HEK293T (cell line): ENCODE measurements at places on chromosomes 11 and 22.

- no peak for DNase-seq
Observed at GRCh38 chr11:121536126-121536525, 83.4 kb upstream of the SORL1-AS1 start.

DNA sequence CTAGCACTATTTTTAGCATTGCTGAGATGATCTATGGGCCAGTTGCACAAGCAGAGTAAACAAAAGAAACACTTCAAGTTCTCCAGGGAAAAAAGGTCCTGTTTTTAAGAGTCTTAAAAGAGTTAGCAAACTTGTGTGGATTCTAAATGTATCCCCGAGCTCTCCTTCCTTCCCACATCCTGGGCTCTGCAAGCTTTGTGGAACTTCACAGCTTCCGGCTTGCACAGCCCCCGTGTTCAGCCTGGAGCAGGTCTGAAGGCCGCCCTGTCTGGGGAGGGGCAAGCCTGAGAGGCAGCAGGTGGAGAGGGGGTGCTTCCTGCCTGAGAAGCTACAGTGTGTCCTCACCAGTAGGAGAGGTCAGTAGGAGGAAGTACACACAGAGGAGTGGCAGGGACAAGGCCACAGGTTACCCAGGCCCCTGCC, 35.1 kb upstream of the SUSD2 start:
- DNase-seq: no peak

DNA sequence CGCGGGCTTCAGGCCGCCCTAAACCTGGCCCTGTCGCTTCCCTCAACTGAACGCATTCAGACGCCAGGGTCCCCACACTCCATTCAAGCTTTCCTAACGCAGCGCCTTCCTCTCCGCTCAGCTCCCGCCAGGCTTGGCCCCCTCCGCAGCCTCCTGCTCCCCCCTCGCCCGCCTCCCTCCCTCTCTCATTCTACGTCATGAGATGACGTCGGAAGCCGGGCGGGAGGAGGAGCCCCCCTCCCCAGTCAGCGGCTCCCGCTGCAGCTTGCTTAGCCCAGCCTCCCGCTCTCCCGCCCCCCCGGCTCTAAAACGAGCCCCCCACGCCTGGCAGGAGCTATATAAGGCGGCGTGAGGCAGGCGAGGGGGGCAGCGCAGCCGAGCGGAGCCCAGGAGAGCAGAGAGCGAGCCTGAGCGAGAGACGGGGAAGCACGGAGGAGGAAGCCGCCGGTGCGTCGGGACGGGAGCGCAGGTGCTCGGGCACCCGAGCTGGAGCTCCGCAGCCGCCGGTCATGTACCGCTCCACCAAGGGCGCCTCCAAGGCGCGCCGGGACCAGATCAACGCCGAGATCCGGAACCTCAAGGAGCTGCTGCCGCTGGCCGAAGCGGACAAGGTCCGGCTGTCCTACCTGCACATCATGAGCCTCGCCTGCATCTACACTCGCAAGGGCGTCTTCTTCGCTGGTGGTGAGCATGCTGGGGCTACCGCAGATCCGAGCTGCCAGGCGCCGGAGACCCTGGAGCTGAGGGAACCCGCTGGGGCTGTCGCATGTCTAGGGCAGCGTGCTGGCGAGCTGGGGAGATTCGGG, at the start of gene NPAS4:
Gene NPAS4 (plus strand): TSS at position 365 of the 806 bp plus-strand sequence. CDS start 145 bp downstream, at position 510.
- no peak for DNase-seq

- no peak for DNase-seq
Observed at GRCh38 chr11:115566180-115566764, 62.1 kb upstream of the CADM1 start.

GRCh38 chr11:33211153-33211552, 46.0 kb upstream of the HIPK3 start:
- DNase-seq: no peak

DNA sequence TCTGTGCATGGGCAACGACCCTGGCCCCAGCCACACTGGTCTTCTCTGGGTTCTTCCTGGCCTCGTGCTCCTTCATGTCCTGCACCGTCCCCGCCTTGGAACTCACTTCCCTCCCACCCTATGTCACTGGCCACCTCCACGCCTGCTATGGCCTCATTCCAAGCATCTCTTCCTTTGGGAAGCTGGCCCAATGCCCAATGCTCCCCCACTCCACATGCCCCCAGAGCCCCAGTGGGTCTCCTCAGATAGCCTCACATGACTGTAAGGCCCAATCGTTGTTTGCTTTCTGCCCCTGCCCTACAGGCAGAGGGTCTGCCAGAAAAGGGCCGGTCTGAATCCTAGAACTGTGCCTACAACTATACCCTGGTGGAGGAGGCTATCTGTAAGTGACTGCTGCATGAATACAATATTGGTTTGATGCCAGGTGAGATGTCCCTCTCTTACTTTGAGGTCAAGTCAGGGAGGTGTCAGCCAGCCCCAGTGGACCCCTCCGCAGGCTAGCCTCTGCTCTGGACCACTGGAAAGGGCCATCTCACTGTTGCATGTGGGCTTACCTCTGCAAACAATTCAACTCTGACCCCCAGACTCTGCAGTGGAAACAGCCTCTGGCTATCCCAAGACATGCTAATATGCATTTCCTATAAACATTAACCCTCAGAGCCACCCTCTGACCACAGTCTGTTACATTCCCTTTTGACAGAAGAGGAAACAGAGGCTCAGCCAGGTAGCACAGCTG, 2.1 kb upstream of the GNAZ start:
- no peak for DNase-seq
